Amniotic stem cell (primary cell): ENCODE measurements at places on chromosomes 2 and 18.

- DNase-seq, result peak; percentile 80
These were observed 121.3 kb downstream of the AGAP1 start for GRCh38 chr2:235614900-235615712.

- no peak for DNase-seq
These were observed 214.8 kb downstream of the IKZF2 start for GRCh38 chr2:212936572-212936971.

DNA sequence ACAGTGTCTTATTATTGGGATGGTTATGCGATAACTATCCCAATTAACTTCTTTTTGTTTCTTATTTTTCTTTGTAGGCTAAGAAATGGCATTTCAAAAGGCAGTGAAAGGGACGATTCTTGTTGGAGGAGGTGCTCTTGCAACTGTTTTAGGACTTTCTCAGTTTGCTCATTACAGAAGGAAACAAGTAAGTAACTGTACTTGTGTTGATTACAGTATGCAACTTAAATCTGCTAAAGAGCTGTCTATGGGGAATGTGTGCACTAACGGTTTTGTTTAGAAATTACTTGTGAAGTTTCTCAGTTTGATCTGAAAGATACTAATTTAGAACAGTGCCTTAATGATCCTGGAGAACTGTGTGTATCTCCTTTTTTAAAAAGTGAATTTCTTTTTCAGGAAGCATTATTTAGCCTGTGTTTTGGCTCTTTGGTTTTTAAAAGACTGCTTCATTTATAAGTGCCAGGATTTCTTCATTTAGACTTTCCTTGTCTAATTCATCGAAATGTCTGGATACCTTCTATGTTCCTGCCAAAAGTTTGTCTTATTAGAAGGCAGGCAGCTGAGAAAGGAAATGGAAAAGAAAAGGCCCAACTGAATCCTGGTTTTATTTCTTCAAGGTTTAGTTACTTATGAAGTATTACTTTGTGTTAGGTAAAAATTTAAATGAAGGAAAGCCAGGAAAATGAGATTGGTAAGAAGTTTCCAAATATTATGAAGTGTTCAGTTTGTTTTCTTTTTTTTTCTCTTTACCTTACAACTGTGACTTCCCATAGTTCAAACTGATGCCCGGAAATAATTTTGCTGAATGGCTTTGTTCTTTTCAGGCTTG is 40.1 kb downstream of the GPD2 start:
- DNase-seq, result no peak

GRCh38 chr2:9984217-9984739 is 32.8 kb downstream of the GRHL1 start:
- no peak for DNase-seq

GRCh38 chr2:120762341-120763061 is 26.8 kb downstream of the GLI2 start:
- DNase-seq, result no peak

DNA sequence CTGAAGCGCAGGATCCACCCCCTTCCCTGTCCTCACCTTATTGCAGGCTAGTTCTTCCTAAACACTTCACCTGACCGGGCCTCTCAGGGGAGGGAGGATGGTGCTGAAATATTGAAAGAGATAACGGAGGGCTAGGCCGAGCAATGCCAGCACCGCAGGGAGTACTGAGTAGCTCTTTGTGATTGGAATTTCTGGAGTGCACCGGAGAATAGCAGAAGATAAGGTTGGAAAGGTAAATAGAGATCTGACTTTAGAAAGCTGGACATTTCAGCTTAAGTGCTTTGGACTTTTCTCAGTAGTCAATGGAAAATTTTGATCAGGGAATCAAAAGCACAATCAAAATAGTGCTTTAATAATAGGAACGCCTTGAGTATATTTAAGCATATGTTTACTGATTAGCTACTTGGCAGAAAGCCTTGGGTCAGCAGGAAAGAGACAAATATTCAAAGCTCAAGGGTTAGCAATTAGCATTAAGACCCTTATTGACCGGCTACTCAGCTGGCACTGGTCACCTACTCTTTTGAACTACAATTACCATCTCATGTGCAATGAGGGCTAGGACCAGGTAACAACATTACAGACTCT is 142.9 kb upstream of the NDUFV2 start:
- DNase-seq, result no peak

DNA sequence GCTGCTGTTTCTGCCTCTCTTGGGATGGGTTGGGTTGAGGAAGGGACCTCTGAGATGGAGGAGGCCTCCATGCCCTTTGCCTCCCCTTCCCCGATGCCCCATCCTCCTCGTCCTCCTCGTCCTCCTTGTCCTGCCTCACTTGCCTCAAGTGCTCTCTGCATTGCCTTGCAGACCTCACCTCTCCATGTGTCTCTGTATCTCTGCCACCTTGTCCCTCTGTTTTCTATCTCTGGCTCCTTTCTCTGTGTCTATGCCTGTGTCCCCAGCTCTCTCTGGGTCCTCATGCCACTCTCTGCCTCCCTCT is 87.5 kb downstream of the MCFD2 start:
- DNase-seq, result no peak

GRCh38 chr18:306608-307255 is 38.9 kb upstream of the THOC1 start:
- DNase-seq, result no peak

GRCh38 chr2:64952511-64953482 is 36.4 kb upstream of the SLC1A4 start:
- DNase-seq, result peak; percentile 22

DNA sequence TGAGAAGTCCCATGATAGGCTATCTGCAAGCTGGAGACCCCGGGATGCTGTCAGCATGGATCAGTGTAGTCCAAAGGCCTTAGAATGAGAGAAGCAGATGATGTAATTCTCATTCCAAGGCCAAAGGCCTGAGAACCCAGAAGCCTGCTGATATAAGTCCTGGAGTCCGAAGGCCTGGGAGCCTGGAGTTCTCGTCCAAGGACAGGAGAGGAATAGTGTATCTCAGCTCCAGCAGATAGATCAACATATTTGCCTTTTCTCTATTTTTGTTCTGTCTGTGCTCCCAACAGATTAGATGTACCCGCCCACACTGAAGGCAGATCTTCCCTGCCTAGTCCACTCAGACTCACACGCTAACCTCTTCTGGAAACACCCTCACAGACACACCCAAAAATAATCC is 454.9 kb upstream of the CHAC2 start:
- no peak for DNase-seq

GRCh38 chr18:36340246-36340645 is 42.7 kb downstream of the FHOD3 start:
- DNase-seq, result no peak

DNA sequence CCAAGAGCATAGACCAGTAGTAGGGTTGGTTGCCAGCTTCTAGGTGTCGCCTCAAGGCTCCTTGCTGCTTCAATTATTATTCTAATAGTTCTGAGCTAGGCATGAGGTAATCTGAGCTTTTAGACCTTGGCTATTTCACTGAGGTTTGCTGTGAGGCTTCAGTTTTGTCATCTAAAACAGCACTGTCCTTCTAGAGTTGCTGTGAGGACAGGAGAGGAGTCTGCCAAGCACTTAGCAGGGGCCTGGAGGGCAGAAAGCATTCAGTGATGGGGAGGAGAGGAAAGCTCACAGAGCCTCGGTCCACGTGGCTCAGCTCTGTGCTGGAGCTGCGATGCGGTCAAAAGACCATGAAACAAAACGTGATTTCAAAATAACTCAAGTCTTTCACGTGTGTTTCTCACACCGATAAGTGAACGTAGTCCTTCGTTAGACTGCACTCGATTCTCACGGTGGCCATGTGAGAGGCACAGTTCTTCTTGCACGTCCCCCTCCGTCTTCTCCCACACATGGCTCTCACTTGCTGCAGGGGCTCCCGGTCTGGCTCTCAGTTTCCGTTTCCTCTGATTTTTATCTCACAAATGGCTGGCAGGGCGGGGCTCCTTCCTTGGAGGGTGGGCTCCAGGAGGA is 113.7 kb downstream of the B3GNT2 start:
- DNase-seq, result no peak

GRCh38 chr2:109474319-109474825 is 139.4 kb downstream of the SEPTIN10 start:
- DNase-seq, result no peak

DNA sequence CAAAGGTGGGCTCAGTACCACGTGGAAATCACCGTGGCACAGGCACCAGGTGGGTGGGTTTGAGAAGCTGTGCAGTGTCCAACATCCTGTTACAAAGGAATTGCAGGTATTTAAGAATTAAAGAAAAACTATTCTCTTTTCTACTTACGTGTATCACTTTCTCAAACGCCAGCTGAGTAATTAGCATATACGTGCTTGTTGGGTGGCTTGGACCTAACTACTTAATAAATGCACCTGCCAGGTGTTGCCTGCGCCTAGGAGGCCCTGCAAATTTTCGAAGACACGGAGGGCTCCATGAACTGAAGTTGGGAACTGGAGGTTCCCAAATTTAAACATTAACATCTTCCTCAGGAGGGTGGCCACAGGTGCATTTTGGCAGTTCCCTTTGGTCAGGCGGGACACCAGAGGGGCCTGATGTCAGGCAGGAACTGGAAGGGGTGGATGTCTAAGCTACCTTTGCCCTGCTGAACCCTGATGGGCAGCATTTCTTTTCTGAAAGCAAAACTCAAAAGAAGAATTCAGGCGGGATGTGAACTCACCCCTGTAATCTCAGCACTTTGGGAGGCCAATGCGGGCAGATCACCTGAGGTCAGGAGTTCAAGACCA is 84.8 kb downstream of the HS6ST1 start:
- DNase-seq, result no peak

DNA sequence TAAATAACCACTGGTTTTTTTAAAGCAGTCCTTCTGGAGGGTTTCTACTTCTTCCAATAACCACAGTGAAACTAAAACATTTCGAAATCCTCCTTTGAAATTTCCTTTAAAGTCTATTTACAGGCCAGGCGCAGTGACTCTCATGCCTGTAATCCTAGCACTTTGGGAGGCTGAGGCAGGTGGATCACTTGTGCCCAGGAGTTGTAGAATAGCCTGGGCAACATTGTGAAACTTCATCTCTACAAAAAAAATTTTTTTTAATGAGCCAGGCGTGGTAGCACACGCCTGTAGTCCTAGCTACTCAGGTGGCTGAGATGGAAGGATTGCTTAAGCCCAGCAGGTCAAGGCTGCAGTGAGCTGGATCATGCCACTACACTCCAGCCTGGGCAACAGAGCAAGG is 15.2 kb downstream of the KIDINS220 start:
- DNase-seq, result no peak

DNA sequence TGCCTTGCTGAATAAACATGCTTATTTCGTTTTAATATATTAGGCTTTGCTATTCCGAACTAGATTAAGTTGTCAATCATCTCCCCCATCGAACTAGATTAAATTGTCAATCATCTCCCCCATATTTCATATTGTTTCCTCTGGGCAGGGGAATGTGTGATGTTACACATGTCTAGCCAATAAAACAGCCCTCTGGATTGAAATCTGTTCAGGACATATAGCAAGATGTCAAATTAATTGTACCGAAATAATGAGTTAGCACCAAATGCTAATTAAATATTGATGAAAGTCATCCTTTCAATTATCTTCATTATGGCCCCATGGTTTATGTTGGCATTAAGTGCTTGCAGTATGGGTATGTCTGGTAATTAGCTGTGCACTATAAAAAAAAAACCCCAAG is 135.5 kb downstream of the SPOPL start:
- no peak for DNase-seq

- DNase-seq, result no peak
These were observed 145.3 kb downstream of the PKP4 start for GRCh38 chr2:158602027-158602426.
